ENCODE measurements at places on chromosomes 2 and 18.

DNA sequence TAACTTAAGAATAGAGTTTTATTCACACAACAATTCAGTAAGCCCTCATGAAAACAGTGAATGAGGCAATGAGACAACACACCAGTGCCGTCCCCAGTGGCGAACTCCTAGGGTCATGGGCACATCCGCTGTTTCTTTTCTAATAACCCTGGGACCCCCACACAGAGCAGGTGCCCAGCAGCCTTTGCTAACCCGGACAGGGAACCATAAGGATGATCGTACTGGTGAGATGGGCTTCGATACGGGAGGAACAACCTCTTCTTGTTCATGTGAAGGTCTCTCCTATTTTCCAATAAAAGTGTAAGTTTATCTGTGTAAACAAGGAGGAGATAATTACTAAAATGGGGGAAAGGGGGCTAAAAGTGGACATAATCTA, 97.4 kb upstream of the MGAT4A start:
- no peak for DNase-seq

- no peak for DNase-seq
These were observed 85.1 kb upstream of the TTC39C start for GRCh38 chr18:23929362-23929930.

DNA sequence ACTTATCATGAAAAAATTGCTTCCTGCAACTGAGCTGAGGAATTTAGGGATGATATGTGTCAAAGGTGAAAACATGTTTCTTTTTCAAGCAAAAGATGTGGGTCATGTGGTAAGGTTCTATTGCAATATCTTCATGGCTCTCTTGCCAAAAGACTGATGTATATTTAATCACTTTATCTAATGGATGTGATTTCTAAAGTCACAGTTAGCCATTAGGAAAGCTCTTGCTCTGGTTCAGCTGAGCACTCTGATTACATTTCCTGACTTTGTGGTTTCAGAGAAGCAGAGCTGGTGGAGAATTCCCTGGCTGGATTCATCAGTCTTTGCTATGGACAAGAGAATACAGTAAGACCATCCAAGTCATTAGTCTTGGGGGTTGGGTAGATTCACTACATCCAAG, 24.4 kb downstream of the SCN9A start:
- DNase-seq = no peak

GRCh38 chr18:76405681-76406356, 89.2 kb downstream of the ZNF516 start:
- DNase-seq = peak; percentile 22

- DNase-seq = no peak
These were observed 308.3 kb upstream of the SLC8A1 start for GRCh38 chr2:40760071-40760666.

- no peak for DNase-seq
These were observed 30.7 kb upstream of the CD302 start for GRCh38 chr2:159828738-159829137.

DNA sequence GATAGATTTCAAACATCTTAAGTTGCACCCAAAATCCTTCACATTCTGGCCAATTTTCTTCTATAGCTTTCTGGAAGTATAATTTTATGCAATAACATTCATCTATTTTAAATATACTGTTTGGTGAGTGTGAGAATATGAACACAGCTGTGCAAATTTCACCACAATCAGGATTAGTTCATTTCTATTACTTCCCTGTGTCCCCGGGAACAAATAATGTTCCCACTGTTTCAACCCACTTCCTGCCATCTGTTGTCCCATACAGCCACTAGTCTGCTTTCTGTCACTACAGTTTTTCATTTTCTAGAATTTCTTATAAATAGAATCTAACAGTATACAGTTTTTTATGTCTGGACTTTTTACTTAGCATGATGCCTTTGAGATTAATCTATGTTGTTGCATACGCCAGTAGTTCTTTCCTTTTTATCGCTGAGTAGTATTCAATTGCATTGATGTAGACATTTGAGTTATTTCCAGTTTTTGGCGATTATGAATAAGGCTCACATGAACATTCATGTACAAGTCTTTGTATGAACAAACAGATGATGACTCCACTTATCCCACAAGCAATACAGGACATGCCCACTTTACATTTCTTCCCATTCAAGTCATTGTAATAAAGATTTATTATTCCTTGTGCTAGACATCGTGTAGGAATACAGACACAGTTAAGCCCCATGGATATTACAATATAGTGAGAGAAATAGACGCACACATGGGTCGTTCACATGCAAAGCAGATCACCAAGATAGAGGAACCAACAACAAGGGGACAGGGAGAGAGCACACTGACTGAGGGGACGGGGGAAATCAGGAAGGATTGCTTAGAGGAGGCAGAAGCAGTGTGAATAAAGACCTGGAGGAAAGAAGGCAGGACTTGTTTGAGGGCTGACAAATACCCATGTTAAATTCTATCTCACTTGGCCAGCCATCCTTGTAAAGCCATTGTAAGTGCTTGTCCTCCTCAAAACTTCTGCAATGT, 72.9 kb upstream of the PAX8 start:
- no peak for DNase-seq

DNA sequence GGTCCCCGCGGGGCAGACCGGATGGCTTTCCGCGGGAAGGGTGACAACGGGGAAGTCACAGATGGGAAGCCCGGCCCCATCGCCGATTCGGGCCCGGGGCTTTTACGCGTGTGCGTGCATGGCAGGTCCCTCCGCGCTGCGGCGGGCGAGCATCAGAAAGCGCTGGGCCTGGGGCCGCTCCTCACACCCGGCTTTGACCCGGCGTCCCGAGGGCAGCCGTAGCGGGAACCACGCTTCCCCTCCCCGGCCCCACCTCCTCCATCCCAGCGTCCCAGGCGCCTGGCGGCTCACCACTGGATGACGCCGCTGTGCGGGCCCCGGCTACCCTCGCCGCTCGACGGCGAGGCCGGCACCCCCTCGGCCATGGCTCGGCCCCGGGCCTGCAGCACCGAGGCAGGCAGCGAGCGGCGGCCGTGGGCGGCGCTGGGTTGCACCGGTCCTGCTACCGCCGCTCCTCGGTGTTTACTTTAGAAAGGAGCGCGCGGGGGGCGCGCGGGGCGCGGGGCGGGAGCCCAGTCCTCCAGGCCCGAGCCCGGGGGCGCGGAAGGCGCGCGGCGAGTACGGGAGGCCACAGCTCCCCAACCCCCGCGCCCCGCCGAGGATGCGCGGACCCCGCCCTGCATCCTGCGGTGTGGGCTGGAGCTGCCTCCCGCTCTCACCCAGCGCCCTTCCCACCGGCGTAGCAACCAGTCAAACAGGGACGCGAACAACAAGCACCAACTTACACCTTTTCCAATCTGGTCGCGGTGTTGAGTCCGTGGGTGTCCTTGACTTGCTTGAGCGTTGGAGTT, 806 bp downstream of the RFX8 start:
- peak; percentile 13 for DNase-seq

GRCh38 chr2:16397681-16398475, 267.8 kb downstream of the CYRIA start:
- DNase-seq = no peak

DNA sequence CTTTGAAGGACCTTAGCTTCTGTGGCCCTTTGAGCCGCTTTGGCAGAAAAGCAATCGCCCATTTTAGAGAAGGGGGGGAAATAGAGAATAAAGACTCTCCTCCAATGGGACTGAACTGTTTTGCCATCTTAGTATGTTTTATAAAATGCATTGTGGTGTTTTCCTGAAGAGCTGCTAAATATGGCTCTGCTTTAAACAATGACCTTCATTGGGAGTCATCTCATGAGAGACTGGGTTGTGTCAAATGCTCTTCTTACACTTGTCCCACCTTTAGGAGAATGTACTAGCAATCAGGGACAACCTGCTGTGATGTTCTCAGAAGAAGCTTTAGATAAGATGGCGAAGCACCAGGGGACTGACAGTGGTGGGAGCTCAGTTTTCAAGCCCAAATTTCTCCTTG, 418.9 kb upstream of the POU3F3 start:
- no peak for DNase-seq

- DNase-seq = no peak
These were observed 815 bp downstream of the GPBAR1 start for GRCh38 chr2:218261423-218262236.

GRCh38 chr2:144131042-144131441, 388.9 kb downstream of the ZEB2 start:
- no peak for DNase-seq

- no peak for DNase-seq
These were observed 67.4 kb downstream of the BIN1 start for GRCh38 chr2:127039387-127040031.

DNA sequence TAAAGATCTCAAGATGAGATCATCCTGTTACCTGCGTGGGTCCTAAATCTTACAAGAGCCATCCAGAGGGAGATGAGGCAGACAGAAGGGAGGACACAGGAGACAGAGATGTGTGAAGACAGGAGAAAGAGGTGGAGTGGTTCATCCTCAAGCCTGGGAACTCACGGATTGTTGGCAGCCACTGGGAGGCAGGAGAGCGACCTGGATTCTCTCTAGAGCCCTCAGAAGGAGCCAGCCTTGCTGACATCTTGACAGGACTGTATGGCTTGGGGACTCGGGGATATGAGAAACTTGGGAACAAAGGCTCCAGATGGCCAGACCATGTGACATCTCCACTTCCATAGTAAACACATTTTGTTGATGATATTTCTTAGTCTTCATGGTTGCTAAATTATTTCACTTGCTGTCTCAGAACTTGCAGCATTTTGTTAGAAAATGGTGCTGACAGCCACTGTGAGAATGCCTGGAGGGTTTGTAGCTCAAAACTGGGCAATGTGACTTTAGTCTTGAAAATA, 57.8 kb upstream of the MC2R start:
- no peak for DNase-seq

DNA sequence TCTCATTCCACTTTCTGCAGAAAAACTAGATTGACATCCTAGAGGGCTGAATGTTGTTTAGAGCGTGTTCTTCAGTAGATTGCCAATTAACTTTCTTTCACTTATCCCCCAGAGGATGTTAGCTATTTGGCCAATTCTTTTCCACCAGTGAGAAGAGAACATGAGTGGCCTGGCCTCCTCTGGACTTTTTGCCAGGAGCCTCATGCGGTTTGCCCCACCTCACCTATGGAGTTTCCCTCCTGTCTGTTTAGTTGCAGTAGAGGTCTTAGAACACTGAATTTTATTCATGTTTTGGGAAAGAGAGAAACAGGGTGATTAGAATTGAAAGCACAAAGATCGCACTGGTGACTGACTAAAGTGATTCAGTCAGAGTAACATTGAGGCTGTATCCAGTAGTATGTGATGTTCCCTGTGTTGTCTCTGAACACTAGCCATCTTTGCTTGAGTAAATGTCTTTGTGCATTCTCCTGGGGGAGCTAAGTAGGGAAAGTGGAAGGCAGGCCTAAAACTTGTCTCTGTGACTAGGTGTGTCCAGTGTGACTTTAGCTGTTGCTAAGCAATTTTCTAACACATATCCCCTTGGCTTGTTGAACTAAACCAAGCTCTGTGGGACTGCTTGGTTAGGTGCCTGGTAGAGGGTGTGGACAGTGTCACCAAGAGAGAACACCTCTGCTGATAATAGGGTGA, 34.0 kb downstream of the UGP2 start:
- DNase-seq = no peak
